ENCODE measurements at places on chromosomes 7 and 10.

GRCh38 chr7:92071032-92071431, 63.2 kb downstream of the CYP51A1 start:
- DNase-seq, result no peak

- DNase-seq, result no peak
Observed at GRCh38 chr10:66940965-66941364, 15.1 kb downstream of the LRRTM3 start.

GRCh38 chr10:114623661-114624294, 34.3 kb downstream of the ABLIM1 start:
- no peak for DNase-seq

DNA sequence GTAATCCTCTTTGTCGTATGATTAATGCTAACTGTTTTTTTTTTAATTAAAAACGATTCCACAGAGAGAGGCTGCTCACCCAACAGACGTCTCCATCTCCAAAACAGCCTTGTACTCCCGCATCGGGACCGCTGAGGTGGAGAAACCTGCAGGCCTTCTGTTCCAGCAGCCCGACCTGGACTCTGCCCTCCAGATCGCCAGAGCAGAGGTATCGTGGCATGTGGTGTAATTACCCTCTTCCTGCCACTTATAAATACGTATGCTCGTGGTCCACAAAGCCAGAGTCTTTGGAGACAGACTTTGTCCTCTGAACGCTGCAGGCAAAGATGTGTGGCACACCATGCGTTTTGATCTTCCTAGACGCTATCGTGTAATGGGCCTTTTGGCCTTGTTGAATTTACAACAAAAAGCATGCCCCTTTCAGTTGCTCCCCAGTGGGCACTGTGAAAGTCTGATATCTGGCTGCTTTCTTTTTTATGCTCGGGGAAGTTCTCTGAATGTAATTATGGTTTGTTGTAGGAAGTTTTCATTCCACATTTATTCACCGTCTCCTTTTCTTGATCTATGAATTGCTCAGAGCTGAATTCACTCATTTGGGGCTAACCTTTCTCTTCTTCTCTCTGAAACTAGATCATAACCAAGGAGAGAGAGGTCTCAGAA, 33.6 kb upstream of the BTBD16 start:
- DNase-seq, result no peak

- no peak for DNase-seq
Observed at GRCh38 chr10:90788968-90789367, 68.9 kb downstream of the HTR7 start.

DNA sequence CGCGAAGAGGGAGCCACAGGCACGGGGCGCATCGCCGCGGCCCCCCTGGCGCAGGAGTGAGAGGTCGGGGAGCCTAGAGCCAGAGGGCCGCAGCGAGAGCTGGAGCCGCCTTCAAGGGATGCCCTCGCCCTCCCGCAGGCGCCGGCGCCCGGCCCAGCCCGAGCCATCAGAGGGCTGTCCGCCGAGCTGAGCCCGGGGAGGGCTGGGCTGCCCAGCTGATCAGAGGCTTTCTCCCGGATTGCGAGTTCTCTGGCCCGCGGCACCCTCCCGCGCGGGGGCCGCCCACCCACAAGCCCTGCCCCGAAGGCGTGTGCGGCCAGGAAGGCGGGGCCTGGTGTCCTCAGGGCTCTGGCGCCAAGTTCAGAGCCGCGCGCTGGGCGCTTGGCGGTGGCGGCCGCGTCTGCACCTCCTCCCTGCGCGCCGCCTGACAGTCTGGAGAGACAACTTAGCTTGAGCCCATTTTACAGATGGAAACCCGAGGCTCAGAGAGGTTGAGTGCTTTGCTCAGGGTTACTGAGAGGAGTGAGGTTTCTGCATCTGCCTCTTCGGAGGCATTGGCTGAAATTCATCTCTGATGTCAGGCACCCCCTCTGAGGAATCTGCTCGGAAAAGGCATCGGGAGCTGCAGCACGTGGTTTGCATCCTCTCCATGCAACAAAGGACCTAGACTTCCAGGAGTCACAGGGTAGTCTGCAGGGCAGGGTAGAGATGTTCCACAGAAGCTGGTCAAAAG, 3.8 kb upstream of the ANTXRL start:
- no peak for DNase-seq

DNA sequence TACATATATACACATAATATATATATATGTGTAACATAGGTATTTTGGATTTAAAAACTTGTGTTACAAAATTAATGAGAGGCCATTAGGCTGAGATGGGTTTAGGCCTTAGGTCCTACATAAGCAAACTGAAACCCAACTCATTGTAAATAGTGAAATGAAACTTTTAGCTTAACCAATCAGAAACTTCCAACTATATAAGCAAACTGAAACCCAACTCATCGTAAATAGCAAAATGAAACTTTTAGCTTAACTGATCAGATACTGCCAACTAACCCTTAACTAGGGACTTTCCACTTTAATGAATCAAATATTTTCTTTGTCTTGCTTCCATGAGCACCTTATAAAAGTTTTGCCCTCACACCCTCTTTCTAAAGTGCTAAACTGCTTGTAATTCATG, 17.3 kb upstream of the SAMD9L start:
- DNase-seq, result no peak

DNA sequence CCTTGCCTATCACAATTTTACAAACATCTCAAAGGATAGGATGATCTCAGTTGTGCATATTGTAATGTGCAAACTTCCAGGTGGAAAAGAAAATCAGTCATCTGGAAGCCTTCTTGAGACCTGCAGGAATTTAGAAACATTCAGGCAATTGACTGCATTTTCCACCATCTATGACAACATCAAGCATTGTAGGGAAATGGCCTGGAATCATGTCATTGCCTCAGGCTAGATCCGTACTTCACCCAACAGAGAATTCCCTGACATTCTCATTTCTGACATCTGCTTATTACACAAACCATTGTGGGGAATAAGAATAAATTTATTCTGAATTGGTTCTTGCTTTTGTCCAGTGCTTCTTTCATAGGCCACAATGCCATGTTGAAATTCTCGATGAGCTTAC, 124.9 kb upstream of the NPVF start:
- DNase-seq, result no peak

DNA sequence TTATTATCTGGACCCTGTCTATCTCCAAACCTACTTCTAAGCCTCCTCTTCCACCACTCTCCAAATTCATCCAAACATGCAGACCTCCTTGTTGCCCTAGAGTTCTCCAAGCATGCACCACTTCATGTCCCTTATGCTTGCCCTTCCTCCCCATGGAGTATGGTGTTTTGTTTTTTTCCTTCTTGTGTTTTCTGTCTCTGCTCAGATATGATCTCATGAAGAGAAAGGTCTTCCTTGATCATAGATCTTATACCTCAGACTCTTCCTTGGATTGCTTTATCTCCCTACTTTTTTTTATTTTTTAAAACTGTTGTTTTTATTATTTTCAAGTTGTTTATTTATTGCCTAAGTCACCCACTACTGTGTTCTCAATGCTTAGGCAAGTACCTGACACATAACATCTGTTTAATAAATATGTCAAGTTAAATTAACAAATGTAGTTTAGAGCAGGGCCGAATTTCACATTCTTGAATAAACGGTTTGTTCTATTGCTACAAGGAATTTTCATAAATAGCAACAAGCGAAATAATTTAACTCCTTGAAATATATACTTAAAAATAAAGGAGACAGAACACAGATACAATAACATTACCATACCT, 84.5 kb downstream of the HGF start:
- no peak for DNase-seq

DNA sequence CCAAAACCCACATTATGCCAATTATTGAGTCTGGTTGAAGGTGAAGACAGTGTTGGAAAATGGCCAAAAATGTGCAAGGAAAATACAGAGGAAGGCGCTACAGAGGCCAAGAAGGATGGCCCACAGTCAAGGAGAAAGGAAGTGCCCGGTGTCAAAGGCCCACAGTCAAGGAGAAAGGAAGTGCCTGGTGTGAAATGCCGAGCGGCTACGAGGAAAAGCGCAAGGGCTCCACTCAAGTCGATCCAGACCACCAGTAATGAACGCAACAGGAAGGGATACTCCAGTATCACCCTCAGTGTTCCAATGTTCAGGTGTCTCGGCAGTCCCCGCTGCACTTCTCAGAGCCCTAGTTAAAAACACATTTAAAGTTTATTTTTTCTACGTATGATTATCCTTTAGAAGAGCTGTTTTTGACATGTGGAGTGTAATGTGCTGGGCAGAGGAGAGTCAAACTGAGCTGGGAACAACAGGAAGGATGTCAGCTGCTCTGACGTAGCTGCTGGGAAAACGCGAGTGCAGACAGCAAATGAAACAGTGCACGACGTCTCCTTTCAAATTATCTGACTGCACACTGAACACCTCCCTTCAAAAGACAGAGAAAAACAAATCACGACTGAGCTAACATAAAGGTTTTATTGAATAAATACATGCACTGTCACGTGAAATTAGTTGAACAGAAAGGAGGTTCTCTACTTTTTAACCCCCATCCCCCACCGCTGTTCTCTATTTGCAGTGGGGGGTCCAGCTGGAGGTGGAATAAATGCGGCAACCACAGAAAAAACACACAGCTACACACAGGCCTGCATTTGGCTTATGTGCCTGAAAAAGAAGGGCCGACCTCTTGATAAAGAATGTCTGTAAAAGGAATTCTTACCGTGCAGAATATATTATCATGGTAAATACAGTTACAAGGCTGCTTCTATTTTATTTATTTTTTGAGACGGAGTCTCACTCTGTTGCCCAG, 26.1 kb upstream of the NCAPG2 start:
- no peak for DNase-seq

GRCh38 chr7:149716007-149716931, 57.1 kb downstream of the ZNF467 start:
- no peak for DNase-seq

DNA sequence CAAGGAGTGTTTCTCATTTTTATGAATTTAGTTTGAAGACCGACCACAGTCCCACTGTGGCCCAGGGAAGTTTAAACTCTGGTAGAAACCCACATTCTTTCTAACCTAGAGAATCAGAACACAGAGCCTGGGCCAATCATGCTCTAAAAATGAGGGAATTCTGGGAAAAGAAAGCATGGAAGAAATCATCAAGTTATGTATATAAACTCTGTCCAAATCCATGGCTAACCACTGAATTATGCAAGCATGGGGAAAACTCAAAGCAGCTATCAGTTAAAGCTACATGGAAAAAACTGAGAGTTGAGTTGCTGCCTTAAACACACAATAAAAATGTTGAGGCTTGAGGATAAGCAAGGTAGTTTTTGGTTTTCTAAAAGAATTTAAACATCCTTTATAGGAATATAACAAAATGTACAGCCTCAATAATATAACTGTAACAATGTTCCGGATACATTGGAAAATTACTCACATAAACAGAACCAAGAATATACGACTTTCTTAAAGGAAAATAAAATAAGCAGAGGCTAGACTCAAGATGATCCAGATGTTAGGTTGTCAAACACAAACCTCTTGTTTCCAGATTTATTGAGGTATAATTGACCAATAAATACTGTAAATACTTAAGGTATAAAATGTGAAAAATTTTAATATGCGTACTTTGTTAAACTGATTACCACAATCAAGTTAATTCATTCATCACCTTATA, 311.2 kb upstream of the GNAI1 start:
- DNase-seq, result no peak

All from NCI-H187 (cell line).